Kidney epithelial cell (primary cell): ENCODE measurements at places on chromosomes 7 and 10. TPM values are rescaled to one million over a fixed set of nuclear protein-coding genes. Genes with fewer than 3 reads are reported as not detected.

The UBE3C gene
- total RNA-seq = 74.1 and 76.9 TPM in 2 replicates

The BTBD16 gene
- 2.0 TPM in 1 of 2 replicates, not detected in the other for total RNA-seq

The MACROH2A2 gene
- total RNA-seq = 72.4 and 77.9 TPM in 2 replicates

The SPDYE16 gene
- not detected in 2 replicates for total RNA-seq

The ADGRA1 gene
- not detected in 2 replicates for total RNA-seq

GRCh38 chr7:116075351-116076145 is 45.0 kb upstream of the TFEC start:
- DNase-seq = peak; percentile 31

GRCh38 chr10:3169673-3170072 is 2.9 kb downstream of the PITRM1 start:
- DNase-seq = no peak

- no peak for DNase-seq
Observed at GRCh38 chr10:102302611-102303010, 57.3 kb downstream of the GBF1 start.

DNA sequence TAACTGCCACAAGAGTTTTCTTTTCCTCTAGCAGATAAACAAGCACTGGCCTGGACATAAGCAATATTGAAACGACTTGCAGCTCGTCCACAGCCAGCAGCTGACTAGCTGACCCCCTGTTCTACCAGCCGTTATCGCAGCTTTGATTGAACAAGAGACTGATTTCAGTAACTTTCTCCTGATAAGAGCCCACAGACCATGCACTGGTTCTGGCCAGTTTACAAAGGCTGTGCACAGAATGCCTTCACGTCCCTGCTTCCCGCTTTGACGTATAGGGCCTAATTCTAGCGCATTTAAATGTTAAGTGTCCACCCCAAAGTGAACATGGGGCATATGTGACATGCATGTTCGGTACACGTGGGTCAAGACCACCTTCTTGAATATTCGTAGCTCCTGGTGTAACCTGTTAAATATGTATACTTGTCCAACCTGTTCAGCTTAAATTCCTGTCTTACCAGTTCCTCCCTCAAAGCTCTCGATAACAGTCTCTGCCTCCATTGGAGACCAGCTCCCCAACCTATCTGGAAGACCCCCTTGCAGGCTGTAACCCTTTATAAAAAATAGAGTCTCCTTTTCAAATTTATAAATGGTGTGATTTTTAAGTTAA is 69.2 kb downstream of the LYZL1 start:
- DNase-seq = no peak

DNA sequence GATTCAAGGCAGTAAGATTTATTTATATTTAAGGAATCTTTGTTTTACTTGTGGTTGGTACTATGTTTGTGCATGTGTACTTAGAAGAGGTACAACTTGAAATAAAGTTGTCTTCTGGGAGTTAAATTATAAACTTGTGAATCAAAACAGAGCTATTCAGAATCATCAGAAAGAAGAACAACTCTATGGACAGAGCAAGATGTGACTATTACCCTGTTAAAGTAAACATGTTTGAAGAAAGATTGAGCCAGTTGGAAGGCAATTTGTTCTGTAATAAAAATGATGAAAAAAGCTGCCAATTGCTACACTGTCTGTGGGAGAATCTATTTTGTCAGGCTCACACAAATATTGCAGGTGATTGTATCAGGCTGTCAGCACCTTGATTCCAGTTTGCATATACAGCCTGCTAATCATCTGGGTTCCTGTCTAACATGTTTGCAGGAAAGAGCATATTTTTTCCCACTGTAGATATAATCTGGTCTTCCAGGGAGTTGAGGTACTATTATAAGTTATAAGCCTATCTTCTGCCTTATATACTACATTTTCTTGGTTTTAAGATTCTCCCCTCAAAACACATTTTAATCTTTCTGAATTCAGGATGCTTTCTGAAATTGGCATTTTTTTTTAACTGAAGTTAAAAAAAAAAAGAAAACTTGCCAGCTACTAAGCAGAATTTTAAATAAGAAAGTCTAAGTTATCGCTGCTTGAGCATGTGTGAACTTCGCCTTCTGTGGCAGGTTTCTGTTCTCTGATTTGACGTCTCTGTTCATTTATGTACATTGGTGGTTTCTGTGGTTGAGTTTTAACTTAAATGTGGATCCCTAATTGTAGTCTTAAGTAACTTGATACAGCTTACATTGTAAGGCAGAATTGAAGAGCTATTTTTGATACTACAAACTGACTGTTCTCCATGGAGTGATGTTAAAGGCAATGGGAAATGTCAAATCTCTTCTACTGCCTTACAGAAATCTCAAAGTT is 46.0 kb downstream of the ZNRF2 start:
- DNase-seq = no peak

DNA sequence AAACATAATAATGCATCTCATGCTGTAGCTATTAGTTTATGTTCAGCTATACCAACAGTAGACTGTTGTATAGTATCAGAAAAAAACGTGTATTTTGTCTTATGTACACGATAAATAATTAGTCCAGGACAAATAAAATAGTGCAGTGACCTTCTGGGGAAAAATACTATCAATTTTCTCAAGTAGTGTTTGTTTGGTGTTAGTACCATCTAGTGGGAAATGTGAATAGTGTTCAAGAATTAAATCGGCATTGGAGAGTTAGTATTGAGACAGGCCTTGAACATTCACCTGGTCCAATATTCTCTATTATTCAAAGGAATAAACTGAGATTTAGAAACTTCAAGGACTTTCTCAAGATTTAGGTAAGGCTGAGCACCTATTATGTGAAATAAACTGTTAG is 21.7 kb upstream of the OR2A5 start:
- no peak for DNase-seq

DNA sequence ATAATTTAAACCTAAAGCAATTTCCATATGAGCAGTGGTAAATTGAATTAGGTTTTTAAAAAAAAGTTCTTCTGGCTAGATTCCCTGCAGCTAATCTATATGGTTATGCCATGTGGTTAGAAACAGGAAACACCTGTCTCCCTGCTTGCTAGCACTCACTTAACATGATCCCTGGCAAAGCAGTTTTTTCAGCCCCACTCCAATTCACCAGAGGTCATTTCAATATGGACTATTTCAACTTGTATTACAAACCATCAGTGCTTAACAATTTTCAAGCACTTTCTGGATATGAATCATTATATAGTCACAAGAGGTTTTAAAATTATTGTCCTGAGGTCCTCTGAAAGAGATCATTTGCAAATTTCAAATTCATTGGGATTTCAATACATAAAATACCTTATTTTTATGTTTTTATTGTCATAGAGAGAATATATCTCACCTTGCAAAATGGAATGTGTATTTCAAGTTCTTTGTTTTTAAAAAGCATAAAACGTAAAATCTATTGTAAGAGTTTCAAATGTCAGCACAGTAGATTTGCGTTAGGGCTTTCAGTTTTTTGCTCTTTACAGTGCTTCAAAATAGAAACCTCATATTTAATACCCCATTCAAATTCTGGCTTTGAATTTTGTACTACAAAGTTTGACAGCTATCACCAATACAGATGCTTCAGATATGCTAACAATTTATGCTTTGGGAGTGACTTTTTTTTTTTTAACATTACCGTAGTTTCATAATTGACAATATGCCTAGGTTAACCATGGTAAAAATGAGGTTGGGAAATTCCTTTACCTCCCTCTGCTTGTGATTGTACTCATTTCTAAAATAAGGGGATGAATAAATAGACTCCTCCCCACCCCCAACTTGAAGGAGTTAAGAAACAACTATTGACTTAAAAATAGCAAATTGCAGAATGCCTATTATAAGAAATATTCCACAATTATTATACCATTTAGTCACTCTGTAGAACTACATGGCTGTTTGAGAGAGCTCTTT is 117.5 kb upstream of the HGF start:
- no peak for DNase-seq

GRCh38 chr7:91852263-91852741 is 28.2 kb downstream of the MTERF1 start:
- no peak for DNase-seq

DNA sequence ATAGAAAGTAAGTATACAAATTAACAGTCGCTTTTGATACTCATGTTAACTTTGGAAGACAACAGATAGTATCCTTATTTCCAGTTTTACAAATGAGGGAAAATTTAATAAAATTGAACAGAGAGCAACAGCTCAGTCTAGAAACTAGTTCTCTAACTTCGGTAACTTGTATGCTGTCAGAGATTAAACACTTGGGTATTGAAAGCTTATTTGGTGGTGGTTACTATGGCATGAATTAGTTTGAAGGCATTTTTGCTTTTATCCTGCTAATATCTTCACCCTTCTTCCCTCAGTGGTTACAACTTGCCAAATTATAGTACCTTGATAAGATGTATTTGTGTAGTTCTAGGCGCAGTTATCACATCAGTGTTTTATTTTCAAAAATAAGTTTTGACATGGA is 7.2 kb downstream of the WAC start:
- DNase-seq = no peak

- no peak for DNase-seq
Observed at GRCh38 chr7:26993816-26994810, 101.7 kb downstream of the HOXA1 start.
